ENCODE measurements at places on chromosomes 1 and 21.

- no peak for DNase-seq
Observed at GRCh38 chr1:64502931-64503330, 33.0 kb downstream of the CACHD1 start.

GRCh38 chr1:165924117-165924516, 96.7 kb downstream of the UCK2 start:
- no peak for DNase-seq

DNA sequence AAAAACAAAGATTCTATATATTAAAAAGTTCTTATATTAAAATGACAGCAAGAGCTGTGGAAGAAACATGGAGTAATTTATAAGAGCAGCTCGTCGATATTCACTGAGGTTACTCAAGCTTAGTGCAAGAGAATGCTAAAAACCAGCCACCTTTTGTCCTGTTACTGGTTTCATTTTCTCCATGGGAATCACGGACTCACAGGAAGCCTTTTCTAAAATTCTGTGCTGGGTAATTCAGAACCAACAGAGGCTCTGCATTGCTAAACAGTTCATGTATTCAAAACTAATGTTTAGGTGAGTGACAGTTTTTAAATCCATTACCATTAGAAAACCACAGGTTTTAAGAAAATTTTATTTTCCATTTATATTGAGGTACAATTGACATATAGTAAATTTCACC, 147.8 kb upstream of the MAP1LC3C start:
- peak; percentile 19 for DNase-seq

DNA sequence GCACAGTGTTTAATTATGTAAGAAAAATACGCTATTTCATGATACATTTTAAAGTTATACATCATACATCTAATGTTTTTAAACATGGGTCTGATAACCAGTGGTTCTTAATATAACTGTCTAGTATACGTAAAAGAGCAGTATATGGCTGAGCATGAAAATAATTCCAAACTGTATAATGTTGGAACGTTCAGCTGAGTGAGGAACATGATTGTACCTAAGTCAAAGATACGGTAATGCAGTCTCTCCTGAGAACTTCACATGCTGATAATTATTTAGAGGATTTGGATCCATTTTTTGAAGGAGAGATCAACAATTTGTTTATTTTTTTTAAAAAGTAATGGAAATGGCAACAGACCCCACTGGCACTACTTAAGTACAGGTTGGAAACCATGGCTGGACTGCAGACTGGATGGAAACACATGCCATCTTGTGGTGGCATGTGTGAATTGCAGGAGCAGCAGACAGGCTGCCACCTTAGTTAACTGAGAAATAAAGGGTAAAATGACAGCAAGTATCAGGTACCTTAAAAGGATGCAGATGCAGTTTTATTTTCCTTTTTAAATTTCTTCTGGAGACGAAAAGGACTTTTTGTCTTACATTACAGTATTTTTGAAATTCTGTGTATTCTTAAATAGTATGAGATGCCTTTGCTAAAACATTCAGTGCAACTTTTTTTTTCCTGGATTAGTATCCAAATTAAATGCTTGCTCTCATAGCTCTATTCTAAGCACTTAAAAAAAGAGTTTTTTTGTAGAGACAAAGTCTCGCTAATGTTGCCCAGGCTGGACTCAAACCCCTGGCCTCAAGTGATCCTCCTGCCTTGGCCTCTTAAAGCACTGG, 73.8 kb downstream of the MTR start:
- DNase-seq = peak; percentile 60

- DNase-seq = no peak
Observed at GRCh38 chr1:174660476-174660875, 212.7 kb downstream of the GPR52 start.

GRCh38 chr21:14120091-14120734, 90.5 kb downstream of the LIPI start:
- peak; percentile 30 for DNase-seq

GRCh38 chr1:9900142-9901043, 9.7 kb downstream of the CTNNBIP1 start:
- DNase-seq = no peak

DNA sequence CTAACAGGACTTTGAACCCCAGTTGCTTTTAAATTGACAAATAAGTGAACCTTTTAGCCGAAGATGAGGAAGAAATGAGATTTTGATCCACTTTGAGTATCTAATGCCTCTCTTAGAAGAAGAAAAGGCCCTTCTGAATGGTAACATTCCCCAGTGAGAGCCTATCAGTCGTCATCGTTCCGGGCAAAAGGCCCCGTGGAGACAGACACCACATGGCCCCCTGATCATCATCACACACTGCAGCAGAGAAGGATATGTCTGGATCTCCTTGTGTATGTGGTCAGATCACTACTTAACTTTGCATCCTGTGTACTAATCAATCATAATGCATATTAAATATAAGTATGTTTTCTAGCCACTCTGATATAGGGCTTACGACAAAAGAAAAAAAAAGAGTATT, 87.3 kb upstream of the SMYD2 start:
- no peak for DNase-seq

DNA sequence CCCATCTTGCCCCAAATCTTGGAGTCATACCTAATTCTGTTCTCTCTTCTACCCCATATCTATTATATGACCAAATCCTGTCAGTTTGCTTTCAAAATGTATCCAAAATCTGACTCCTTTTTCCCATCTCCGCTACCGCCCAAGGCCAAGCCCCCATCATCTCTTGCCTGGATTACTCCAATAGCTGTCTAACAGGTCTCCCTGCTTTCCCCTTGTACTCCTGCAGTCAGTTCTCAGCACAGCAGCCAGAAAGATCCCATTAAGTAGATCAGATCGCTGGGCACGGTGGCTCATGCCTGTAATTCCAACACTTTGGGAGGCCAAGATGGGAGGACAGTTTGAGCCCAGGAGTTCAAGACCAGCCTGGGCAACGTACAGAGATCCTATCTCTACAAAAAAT, 19.8 kb downstream of the IQGAP3 start:
- DNase-seq = no peak

Measured in urothelium cell line (cell line).